ENCODE measurements at places on chromosomes 2 and 18. TPM values are rescaled to one million over a fixed set of nuclear protein-coding genes. Genes with fewer than 3 reads are reported as not detected.

NETO1 gene
- total RNA-seq: not detected

CNDP1 gene
- 0.23 TPM for total RNA-seq

GRCh38 chr18:64103986-64104385, 44.9 kb downstream of the LINC00305 start:
- DNase-seq: no peak
- no peak overlapping the region for H3K27ac ChIP-seq
- H3K27me3 ChIP-seq: peaks cover 6% of the 10 kb centered on the region
- no peaks in the 10 kb centered on the region for H3K4me1 ChIP-seq
- H3K36me3 ChIP-seq: no peaks in the 10 kb centered on the region

DNA sequence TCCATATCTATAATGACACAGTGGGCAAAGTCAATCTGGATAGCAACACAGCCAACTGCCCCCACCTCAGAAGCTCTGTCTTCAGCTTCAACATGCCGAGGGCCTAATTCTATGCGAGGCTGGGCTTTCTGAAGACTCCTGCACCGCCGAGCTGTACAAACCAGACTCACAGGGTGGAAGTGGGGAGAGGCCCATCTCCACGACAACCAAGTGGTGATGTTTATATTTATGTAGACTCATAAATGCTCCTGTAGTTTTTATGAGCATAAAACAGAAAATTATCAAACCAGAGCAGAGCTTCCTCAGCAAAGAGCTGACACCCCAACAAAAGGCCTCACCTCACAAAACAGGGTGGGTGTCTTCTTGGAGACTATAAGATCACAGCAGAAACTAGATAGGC, 77.0 kb upstream of the LGALSL start:
- no peak for DNase-seq
- no peaks in the 10 kb centered on the region for H3K4me1 ChIP-seq
- H3K27ac ChIP-seq: no peak overlapping the region
- H3K36me3 ChIP-seq: peaks cover 4% of the 10 kb centered on the region

TUBA3D gene
- not detected for total RNA-seq

DNA sequence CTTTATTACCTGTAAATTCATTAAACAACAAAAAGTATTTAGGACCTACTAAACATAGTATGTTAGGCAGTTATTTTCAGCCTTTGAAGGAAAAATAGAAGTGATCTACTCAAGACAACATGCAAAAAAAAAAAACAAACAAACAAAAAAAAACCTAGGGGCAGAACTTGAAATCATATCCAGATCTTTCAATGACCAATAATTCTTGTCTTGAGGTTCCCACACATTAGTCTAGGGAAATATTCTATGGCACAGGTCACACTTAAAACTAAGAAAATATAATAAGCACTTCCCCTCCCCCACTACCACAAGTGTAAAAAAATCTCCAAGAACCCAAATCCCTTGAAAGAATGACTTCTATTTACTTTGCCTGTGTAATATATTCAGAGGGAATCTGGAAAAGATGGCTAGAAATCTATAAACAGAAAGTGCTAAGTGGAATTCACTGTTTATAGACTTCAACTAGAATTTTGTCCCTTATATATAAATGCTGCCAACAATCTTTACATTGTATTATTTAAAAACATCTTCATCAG, 3.5 kb downstream of the PELI1 start:
- H3K4me1 ChIP-seq: peaks cover 43% of the 10 kb centered on the region
- peak overlapping the region; percentile 29 for H3K27ac ChIP-seq
- H3K4me3 ChIP-seq: no peak overlapping the region
- H3K27me3 ChIP-seq: no peaks in the 10 kb centered on the region

DNA sequence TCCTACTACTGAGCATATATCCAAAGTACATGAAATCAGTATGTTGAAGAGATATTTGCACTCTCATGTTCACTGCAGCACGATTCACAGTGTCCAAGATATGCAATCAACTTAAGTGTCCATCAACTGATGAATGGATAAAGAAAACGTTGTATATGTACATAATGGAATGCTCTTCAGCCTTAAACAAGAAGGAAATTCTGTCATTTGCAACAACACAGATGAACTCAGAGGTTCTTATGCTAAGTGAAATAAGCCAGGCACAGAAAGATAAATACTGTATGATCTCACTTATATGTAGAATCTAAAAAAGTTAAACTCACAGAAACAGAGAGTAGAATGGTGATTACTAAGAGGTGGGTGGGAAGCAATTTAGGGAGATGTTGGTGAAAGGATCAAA, 149.2 kb downstream of the EVA1A start:
- no peak for DNase-seq
- no peaks in the 10 kb centered on the region for H3K36me3 ChIP-seq
- no peak overlapping the region for H3K27ac ChIP-seq
- H3K4me3 ChIP-seq: no peak overlapping the region
- peaks cover 38% of the 10 kb centered on the region for H3K27me3 ChIP-seq

GRCh38 chr18:38009320-38009719, 443.7 kb upstream of the CELF4 start:
- H3K4me1 ChIP-seq: no peaks in the 10 kb centered on the region

OBSL1 gene
- total RNA-seq: 1.1 TPM

DNA sequence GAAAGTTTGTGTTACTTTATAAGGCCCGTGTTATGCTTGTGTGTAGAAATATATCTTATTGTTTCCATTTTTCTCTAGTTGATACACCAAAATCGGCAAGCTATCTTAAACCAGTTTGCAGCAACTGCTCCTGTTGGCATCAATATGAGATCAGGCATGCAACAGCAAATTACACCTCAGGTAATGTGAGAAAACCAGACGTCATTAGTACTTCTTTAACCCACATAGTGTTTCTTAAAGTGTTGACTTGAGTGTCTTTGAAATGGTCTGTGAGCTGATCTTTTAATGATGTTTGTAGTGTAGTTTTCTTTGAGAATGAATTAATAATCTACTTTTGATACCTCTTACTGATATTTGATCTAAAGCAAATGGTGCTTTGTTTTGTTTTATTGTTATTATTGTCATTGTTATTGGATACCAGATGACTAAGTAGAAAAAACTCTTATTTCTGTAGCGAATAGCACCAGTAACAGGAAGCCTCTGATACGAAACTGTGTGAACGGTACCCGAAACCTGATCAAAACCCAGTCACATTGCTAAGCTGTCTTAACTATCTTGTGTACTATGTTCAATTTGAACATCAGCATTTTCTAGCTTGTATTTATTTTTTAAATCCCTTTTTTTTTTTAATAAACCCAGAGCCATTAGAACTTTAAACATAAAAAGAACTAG, 53.7 kb downstream of the PTRHD1 start:
- H3K27me3 ChIP-seq: no peaks in the 10 kb centered on the region
- no peak overlapping the region for H3K4me3 ChIP-seq
- no peak for DNase-seq
- H3K27ac ChIP-seq: no peak overlapping the region
- H3K4me1 ChIP-seq: peaks cover 5% of the 10 kb centered on the region
- H3K36me3 ChIP-seq: no peaks in the 10 kb centered on the region

GRCh38 chr2:204049635-204050034, 113.1 kb downstream of the ICOS start:
- no peak for DNase-seq
- H3K27ac ChIP-seq: no peak overlapping the region
- H3K4me1 ChIP-seq: peaks cover 17% of the 10 kb centered on the region
- no peaks in the 10 kb centered on the region for H3K27me3 ChIP-seq
- H3K36me3 ChIP-seq: no peaks in the 10 kb centered on the region

GRCh38 chr18:5456577-5457461, 87.0 kb downstream of the EPB41L3 start:
- peaks cover 19% of the 10 kb centered on the region for H3K27me3 ChIP-seq
- peak overlapping the region; percentile 76 for H3K4me3 ChIP-seq
- peak overlapping the region; percentile 81 for H3K27ac ChIP-seq
- no peaks in the 10 kb centered on the region for H3K36me3 ChIP-seq
- H3K4me1 ChIP-seq: peaks cover 10% of the 10 kb centered on the region

DNA sequence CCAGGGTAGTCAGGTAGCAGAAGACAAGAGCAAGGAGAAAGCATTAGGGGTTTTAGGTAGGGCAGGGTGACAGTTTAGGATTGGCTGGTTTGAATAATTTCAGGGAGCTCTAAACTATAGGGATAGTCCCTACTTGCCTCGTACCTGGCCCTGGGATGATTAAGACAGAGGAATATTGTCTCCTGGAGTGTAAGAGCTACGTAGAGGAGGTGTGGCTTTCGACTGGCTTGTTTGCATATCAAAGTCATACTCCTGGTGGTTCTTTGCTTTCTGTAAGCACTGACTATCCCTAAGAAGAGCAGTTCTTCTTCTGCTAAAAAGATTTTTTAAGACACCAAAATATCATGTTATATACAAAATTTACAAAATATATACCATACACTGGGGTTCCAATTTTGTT, 1867.4 kb downstream of the SUCLG1 start:
- no peaks in the 10 kb centered on the region for H3K27me3 ChIP-seq
- no peak for DNase-seq
- no peak overlapping the region for H3K27ac ChIP-seq

GRCh38 chr18:49510393-49511115, 23.5 kb upstream of the C18orf32 start:
- no peaks in the 10 kb centered on the region for H3K4me1 ChIP-seq
- no peak overlapping the region for H3K27ac ChIP-seq
- peak; percentile 26 for DNase-seq
- no peaks in the 10 kb centered on the region for H3K36me3 ChIP-seq
- H3K4me3 ChIP-seq: no peak overlapping the region
- peaks cover 21% of the 10 kb centered on the region for H3K27me3 ChIP-seq

DNA sequence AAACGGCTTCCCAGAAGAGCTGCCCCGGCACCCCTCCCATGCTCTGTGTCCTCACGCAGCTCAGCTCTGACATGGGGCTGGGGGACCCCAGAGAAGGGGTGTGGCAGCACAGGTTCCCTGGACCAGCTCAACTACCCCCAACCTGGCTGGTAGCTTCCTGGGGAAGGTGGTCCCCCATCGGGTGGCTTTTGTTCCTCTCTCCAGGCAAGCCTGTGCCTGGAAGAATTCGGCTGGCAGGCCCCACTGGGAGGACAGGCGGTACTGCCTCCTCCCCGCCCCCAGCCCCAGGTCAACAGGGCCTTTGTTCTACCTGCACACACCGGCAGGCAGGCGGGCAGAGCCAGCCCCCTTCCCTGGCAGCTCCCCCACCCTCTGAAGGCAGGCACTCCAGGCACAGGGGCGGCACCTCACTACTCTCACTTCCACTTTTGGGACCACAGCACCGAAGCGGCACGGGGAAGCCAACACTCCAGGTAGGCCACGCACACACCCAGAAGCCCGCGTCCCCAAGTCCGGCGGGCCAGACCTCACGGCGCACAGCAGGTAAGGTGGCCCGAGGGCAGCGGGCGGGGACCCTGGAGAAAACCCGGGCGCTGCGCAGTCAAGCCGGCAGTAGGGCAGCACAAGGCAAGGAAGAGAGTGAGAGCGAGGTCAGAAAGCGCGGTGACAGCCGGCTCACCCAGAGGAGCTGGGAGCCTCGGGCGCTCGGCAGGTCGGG, 1.3 kb downstream of the HS6ST1 start:
- DNase-seq: no peak
- peak overlapping the region; percentile 78 for H3K27ac ChIP-seq
- H3K36me3 ChIP-seq: no peaks in the 10 kb centered on the region
- peak overlapping the region; percentile 93 for H3K4me3 ChIP-seq
- peaks cover 39% of the 10 kb centered on the region for H3K4me1 ChIP-seq

- no peaks in the 10 kb centered on the region for H3K36me3 ChIP-seq
- no peak overlapping the region for H3K27ac ChIP-seq
- DNase-seq: no peak
- no peaks in the 10 kb centered on the region for H3K4me1 ChIP-seq
- no peak overlapping the region for H3K4me3 ChIP-seq
Observed at GRCh38 chr2:239916205-239917124, 108.7 kb downstream of the NDUFA10 start.

- no peaks in the 10 kb centered on the region for H3K27me3 ChIP-seq
- no peak overlapping the region for H3K27ac ChIP-seq
- H3K36me3 ChIP-seq: peaks cover 6% of the 10 kb centered on the region
- H3K4me3 ChIP-seq: no peak overlapping the region
- peaks cover 11% of the 10 kb centered on the region for H3K4me1 ChIP-seq
Observed at GRCh38 chr2:19887510-19887909, 14.3 kb downstream of the TTC32 start.

Measured in T-helper 17 cell (primary cell).